ENCODE measurements at places on chromosomes 16 and 17. TPM values are rescaled to one million over a fixed set of nuclear protein-coding genes. Genes with fewer than 3 reads are reported as not detected.
A peak's percentile ranks its signal among the peaks of the same experiment; 100 is the strongest.

DNA sequence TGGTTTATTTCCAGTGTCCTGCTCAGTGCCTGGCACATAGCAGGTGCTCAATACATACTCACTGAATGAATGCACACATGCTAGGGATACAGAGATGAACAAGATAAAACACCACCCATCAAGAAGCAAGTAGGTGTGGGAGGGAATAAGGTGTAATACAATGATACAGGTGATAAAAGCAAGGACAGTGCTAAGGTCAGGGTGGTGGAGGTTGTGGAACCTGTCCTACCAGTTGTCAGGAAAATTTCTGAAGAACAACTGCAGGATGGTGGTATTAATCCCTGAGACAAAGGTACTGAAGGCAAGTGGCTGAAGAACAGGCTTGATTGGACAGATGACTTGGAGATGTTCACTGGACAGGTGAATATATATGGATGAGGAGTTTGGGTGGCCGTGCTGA is 1.8 kb downstream of the KNOP1 start:
- no peak for DNase-seq

DNA sequence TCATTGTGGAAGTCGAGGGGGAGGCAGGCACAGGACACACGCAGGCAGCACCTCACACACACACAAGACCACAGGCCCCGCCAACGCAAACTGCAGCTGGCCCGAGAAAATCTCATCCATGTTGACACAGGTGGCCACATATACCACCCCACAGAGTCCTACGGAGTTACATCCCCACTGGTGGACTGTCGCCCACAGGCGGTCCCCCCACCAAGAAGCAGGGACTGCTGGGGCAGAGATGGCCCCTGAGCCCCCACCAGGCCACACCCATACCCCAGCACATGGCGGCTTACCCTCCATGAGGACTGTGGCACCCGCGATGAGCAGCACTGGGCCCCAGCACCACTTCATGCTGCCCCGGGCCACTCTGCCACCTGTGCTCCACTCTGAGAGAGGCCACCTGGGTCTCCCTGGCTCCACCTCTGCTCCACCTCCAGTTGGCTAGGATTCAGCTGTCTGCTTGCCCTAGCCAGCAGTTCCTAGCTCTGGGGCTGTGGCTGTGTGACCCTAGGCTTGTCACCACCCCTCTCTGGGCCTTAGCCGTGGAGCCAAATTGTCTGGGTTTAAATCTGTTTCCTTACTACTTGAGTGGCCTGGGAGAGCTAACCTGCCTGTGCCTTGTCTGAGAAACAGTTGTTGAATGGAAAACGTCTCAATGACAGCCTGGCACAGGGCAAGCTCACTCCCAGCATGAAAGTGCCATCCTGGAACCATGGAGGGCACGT is at the start of gene PRSS53:
PRSS53 (minus strand) TSS at position 485 of the 725 bp plus-strand sequence; CDS start at position 351, 134 bp downstream.
- DNase-seq: no peak

TPSD1 gene
- total RNA-seq: not detected

- DNase-seq: no peak
Observed at GRCh38 chr17:39939106-39939505, 11.6 kb downstream of the LRRC3C start.

DNA sequence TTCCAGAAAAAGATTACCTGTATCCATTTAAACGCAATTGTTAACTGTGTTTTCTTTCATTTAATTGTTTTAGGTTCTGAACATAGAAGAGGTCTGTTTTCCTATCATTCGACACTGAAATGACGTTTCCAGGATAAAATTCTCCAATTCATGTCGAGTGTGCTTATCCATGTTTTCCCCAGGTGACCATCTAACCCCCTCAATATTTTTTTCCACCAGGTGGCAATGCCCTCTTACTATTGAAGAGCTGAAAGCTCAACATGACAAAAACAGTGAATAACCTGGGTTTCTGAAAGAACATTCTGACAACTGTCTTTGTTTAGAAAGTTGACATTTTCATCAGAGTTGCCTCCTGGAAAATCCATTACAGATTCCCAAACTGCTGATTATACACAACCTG is 948.7 kb downstream of the KCNJ2 start:
- DNase-seq: peak; percentile 1

DNA sequence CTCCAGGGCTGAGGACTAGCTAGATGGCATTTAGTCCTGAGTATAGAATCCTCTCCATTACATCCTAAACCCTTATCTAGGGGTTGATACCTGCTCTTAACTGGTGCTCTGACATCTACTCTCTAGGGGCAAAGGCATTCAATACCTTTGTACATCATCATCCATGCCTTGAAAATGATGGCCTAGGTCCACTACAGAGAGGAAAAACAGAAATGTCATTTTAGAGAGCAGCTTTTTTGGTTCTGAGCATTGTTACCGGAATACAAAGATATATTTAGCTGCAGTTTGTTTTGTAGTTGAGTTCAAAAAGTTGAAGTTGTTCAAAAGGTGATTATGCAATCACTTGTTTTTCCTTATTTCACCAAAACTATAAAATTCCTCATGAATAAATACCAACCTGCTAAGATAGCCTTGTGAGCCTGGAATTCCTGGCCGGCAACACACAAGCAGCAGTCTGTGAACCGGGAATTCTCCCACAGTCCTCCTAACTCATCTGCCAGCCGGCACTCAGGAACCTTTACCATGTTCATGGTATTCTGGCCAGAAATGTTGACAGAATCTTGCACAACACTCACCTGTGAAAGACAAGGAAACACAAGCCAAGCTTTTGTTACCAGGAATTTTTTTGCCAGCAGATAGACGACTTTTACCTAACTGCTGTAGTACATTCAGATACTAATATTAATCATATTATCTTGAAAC is 35.4 kb downstream of the NXPH3 start:
- DNase-seq: no peak

All from H1 (cell line).